CD8-positive, alpha-beta memory T cell (primary cell): ENCODE measurements at places on chromosomes 1 and 21.

- no peak for DNase-seq
Measured at GRCh38 chr1:182569939-182570610, 19.0 kb downstream of the RNASEL start.

DNA sequence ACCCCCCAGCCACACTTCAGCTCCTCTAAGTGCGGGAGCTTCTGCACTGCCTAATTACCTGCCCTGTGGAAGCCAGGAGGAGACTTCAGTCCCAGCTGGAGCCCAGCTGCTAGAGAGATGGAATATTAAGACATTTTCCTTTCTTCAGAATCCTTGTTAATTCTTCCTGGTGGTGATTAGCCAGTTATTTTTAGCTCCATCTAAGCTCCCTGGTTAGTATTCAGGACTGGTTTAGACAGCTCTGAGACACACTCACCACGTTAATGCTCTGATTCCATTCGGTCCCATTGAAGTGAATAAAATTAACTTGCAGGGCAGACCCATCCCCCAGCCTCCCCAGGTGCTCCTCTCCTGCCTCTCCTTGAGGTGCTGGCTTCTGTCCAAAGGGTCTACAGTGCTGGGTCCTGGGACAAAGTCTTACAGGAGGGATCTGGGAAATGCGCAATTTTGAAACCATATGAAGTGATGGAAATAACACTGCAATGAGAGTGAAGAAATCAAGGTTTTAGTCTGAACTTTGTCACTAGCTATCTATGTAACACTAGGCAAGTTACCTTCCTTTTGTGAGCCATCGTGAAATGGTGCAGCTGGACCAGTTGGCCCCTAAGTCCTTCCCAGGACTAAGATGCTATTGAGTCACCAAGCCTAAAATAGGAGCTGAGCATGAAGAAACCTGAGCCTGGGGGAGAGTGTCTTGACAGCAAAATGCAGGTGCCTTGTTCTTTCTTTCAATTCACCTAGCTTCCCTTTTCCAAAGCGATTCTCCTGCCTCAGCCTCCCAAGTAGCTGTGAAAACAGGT lies 117.4 kb upstream of the ATP1A1 start:
- no peak for DNase-seq

DNA sequence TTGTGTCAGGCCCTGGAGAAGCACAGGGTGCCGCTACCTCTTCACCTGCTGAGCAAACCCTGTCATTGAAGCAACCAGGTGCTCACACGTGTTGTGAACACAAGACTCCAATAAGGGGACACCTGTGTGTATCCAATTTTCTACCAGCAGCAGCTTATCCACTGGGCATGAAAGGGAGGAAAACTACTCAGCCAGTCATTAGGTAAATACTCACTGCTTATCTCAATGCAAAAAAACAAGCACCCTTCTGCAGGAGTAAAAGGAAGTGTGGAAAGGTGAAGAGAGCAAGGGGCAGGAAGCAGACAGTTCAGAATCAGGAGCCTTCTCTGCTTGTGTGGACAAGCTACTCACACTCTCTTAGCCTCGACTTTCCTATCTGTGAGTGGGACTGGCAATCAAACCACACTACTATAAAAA lies 148.9 kb downstream of the ETS2 start:
- DNase-seq, result no peak

GRCh38 chr1:88208389-88208788 lies 475.7 kb upstream of the PKN2 start:
- DNase-seq, result no peak
